ENCODE measurements at places on chromosomes 7 and 10. TPM values are rescaled to one million over a fixed set of nuclear protein-coding genes. Genes with fewer than 3 reads are reported as not detected.

GRCh38 chr7:129405527-129405926 lies 28.7 kb upstream of the STRIP2 start:
- DNase-seq = no peak

DNA sequence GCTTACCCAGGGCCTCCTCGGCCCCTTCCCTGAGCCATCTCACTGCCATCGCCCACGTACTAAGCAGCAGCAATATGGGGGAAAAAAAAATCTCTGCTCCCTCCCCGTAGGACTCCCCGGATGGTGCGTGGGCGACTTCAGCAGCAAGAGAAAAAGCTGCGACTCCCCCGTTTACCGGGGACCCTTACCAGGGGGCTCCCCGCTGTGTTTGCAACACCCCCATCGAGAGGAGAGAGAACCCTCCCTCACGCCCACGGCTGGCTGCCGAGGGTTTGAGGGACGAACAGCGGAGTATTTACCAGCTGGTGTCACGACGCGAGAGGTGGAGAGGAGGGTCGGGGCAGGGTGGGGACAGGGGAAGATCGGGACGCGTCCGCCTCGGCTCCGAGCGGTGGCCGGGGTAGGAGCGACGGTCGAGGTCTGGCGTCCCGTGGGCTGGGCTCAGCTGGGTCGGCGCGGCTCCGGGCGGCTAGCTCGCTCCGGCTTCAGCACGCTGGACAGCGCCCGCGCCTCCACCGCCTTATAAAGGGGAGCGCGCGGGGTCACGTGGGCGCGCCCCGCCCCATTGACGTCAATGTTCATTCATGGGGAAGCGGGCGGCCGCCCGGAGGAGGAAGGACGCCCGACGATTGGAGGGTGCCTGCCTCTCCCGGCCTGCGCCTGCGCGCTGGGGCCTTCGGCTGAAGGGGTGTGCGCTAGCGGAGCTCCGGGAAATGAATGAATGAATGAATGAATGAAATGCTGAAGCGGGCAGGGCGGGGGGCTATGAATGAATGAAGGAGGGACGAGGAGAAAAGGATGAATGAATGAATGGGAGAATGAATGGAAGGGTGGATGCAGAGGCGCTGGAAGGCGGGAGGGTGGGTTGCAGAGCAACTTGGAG lies at the start of gene VGF:
Gene VGF (minus strand): TSS at position 495 of the 883 bp plus-strand sequence. CDS start 726 bp downstream, outside the sequence.
- peak; percentile 96 for DNase-seq

GRCh38 chr7:82286798-82287140 lies 156.8 kb downstream of the CACNA2D1 start:
- no peak for DNase-seq

DNA sequence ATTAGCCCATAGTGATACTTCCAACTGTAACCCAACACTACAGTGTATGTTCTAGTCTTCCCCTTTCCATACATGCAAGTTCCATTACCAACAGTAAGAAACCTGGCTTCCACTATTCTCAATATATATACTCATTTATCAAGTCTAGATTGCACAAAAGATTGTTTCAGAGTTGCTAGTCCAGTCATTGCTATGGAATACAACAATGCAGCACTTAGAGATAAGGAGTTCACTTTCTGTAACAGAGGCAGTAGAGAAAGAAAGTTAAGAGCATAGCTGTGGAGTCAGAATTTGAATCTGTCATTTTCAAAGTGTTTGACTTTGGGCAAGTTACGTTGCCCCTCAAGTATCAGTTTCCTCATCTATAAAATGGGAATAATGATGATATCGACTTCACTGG lies 90.1 kb downstream of the RTKN2 start:
- no peak for DNase-seq

- no peak for DNase-seq
Observed at GRCh38 chr7:80883154-80884025, 35.5 kb downstream of the SEMA3C start.

The CHCHD3 gene
- total RNA-seq = 204 TPM

The CPN1 gene
- not detected for total RNA-seq

The TRIM50 gene
- total RNA-seq = 0.30 TPM

The ATG9B gene
- total RNA-seq = not detected

The LAMTOR4 gene
- 104 TPM for total RNA-seq

The MEOX2 gene
- total RNA-seq = 11.2 TPM

The GPR146 gene
- 41.5 TPM for total RNA-seq

All from left ventricle myocardium superior (tissue), 1 donor.